ENCODE measurements at places on chromosomes 11 and 22. TPM values are rescaled to one million over a fixed set of nuclear protein-coding genes. Genes with fewer than 3 reads are reported as not detected.

DENND6B gene
- total RNA-seq, result 1.6 TPM

OR8D4 gene
- not detected for total RNA-seq

CCDC188 gene
- total RNA-seq, result not detected

PPME1 gene
- total RNA-seq, result 45.9 TPM

SERHL2 gene
- 0.86 TPM for total RNA-seq

IRAG1 gene
- 4.6 TPM for total RNA-seq

LMO2 gene
- total RNA-seq, result 13.3 TPM

GRCh38 chr22:35037089-35037488 lies 28.9 kb upstream of the ISX start:
- H3K27me3 ChIP-seq, result no peaks in the 10 kb centered on the region
- no peaks in the 10 kb centered on the region for H3K36me3 ChIP-seq
- DNase-seq, result no peak
- no peaks in the 10 kb centered on the region for H3K4me1 ChIP-seq
- H3K27ac ChIP-seq, result no peak overlapping the region

DNA sequence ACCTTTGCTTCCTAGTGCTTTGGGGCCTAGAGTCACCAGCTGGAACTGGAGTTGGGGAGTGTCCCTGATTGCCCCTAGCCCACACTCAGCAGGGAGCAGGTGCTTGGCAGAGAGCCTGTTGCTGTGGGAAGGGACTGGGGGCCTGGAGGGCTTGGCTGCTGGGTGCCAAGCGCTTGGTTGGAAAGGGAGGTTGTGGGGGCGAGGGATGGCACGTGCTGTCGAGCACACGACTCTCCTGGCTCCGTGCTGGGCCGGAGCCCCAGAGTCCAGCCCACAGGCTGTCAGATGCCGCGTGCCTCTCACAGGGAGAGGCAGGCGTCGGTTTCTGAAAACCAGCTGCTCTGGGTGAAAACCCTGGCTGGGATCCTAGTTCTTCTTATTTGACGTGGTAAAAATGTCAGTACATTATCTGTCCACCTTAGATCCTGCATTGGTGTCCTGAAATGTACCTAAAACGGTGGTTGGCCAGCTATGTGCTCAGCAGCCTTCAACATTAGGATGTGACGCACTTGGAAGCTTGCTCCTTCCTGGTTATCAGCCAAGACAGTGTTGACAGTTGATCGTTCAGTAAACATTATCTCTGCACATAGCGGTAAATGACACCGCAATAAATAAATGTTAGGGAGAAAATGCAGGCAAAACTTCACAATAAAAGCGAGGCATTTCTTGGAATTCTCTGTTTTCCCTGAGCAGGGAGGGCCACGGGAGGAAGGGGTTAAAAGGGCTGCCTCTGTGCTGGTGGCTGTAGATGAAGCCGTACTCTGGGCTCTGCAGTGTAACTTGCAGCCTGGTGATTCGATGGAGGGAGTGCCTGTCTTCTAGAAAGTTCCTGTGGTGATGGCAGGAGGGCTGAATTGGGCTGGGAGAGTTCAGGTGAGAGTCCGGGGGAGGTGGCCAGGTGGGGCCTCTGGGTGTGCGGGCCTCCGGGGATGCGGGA lies 29.2 kb downstream of the GRAMD4 start:
- peaks cover 49% of the 10 kb centered on the region for H3K4me1 ChIP-seq
- DNase-seq, result no peak
- no peaks in the 10 kb centered on the region for H3K27me3 ChIP-seq
- H3K36me3 ChIP-seq, result no peaks in the 10 kb centered on the region
- H3K4me3 ChIP-seq, result peak overlapping the region; percentile 38
- peak overlapping the region; percentile 90 for H3K27ac ChIP-seq

DNA sequence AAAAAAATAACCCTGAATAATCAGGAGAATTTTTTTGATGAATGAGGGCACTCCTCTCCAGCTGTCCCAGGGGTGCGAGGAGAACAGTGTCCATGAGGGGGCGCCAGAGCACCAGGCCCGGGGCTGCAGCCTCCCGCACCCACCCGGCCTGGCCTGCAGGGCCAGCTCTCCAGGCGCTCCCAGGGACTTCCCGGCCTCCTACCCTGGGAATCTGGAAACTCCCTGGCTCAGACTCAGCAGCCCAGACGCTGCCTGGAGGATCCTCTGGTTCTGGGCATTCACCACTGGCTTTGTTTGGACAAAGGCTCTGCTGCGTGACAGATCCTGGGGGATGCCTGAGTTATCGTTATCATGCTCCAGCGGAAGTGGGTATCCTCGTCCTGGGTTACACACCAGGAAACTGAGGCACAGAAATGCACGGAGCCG lies 31.0 kb downstream of the MCM5 start:
- no peaks in the 10 kb centered on the region for H3K36me3 ChIP-seq
- H3K4me1 ChIP-seq, result peaks cover 24% of the 10 kb centered on the region
- no peak overlapping the region for H3K4me3 ChIP-seq
- no peaks in the 10 kb centered on the region for H3K27me3 ChIP-seq
- DNase-seq, result peak; percentile 88
- no peak overlapping the region for H3K27ac ChIP-seq

GRCh38 chr11:88101881-88102597 lies 73.2 kb downstream of the RAB38 start:
- no peak overlapping the region for H3K4me3 ChIP-seq
- no peak overlapping the region for H3K27ac ChIP-seq

DNA sequence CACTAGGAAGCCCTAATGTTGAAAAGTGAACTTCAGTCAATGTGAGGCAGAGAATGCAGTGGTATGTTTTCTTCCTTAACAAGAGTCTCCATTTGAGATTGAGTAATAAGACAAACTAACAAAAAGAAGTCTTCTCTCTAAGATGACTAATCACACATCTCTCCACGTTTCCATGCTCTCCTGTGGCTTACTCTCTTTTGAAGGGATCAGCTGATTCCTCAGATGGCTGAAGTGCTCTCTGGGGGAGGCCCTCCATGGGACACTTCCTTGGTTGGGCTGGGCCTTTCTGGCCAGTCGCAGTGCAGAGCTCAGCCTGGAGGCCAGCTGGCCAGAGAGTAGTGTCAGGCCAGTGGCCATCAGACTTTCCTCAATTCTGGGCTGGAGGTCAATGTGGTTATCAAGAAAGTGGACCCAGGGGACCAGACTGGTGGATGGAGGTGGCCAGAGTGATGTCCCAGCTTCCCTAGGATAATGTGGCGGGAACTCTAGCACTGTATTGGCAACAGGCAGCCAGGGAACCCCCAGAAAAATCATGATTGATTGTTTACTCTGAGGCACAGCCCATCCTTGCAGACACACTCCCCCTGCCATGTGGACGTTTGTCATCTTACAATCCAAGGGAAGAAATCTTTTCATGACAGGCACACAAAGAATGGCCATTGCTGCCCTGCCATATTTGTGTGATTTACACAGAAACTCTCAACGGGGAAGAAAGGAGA lies 14.5 kb downstream of the CSRP3 start:
- H3K4me3 ChIP-seq, result no peak overlapping the region
- peaks cover 10% of the 10 kb centered on the region for H3K36me3 ChIP-seq
- DNase-seq, result no peak
- H3K27me3 ChIP-seq, result no peaks in the 10 kb centered on the region
- no peaks in the 10 kb centered on the region for H3K4me1 ChIP-seq

GRCh38 chr11:104823657-104824056 lies 74.6 kb downstream of the CASP12 start:
- no peak overlapping the region for H3K27ac ChIP-seq
- DNase-seq, result no peak
- H3K27me3 ChIP-seq, result no peaks in the 10 kb centered on the region

- no peaks in the 10 kb centered on the region for H3K27me3 ChIP-seq
- H3K4me3 ChIP-seq, result no peak overlapping the region
- no peaks in the 10 kb centered on the region for H3K4me1 ChIP-seq
These were observed 187.0 kb upstream of the ISX start for GRCh38 chr22:34879001-34879400.

DNA sequence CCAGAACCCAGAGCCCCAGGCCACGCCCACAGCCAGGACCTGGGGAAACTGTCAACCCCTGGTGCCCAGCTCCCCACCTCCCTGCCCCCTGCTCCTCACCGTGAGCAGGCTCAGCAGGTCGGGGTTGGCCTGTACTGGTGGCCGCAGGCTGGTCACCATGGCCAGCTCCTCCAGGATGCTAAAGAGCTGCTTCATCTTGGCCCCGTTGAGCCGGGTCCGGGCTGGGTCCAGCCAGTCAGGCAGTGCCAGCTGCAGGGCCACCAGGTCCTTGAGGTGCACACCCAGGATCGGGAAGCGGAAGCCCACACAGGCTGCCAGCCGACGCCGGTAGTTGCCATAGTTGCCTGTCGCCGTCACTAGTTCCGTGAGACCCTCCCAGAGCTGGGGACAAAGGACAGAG lies 7.3 kb downstream of the RASGRP2 start:
- no peak for DNase-seq
- H3K4me1 ChIP-seq, result no peaks in the 10 kb centered on the region
- H3K36me3 ChIP-seq, result peaks cover 11% of the 10 kb centered on the region

DNA sequence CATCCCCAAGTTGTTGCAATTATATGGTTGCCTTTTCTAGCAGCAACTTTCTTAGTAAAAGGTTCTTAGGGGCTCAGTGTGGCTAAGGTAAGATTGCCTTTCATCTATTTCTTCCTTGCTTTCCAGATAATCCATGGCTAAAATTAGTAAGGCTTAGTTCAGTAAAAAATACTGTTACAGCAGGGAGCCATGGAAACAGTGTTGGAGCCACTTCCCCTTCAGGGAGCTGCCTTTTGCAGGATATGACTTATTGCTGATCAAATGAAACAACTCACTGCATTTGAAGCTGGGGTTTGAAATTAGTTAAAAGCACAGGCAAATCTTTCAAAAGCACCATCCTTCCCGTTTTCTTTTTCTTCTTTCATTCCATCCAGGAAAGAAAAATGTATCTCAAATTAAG lies 184.3 kb downstream of the C11orf87 start:
- no peak overlapping the region for H3K4me3 ChIP-seq
- no peak overlapping the region for H3K27ac ChIP-seq

- no peak for DNase-seq
- no peak overlapping the region for H3K4me3 ChIP-seq
- no peaks in the 10 kb centered on the region for H3K36me3 ChIP-seq
- no peak overlapping the region for H3K27ac ChIP-seq
- H3K27me3 ChIP-seq, result no peaks in the 10 kb centered on the region
- H3K4me1 ChIP-seq, result no peaks in the 10 kb centered on the region
These were observed 14.0 kb downstream of the MICALL1 start for GRCh38 chr22:37920126-37920525.

GRCh38 chr22:33984656-33985285 lies 64.5 kb upstream of the LARGE1 start:
- H3K36me3 ChIP-seq, result no peaks in the 10 kb centered on the region
- H3K27me3 ChIP-seq, result no peaks in the 10 kb centered on the region
- no peak overlapping the region for H3K27ac ChIP-seq
- H3K4me3 ChIP-seq, result no peak overlapping the region

DNA sequence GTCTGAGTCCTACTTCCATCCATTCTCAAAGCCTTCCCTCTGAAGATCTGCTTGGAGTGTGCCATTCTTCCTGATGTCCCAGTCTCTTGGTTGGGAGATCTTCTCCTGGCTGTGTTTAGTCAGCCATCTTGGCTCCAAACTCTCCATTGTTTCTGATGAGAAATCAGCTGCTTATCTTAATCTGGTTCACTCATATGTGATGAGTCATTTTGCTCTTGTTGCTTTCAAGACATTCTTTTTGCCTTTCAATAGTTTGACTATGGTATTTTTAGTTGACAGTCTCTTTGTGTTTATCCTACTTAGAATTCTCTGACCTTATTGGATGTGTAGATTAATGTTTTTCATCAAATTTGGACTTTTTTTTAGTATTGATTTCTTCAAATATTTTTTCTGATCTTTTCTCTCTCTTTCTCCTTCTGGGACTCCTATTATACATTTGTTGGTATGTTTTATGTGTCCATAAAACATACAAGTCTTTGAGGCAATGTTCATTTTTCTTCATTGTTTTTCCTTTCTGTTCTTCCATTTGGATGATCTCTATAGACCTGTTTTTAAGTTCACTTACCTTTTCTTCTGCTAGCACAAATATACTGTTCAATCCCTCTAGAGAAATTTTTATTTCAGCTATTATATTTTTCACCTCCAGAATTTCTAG lies 77.2 kb upstream of the CLPB start:
- no peaks in the 10 kb centered on the region for H3K27me3 ChIP-seq
- no peak overlapping the region for H3K4me3 ChIP-seq
- DNase-seq, result no peak
- no peak overlapping the region for H3K27ac ChIP-seq
- no peaks in the 10 kb centered on the region for H3K4me1 ChIP-seq

DNA sequence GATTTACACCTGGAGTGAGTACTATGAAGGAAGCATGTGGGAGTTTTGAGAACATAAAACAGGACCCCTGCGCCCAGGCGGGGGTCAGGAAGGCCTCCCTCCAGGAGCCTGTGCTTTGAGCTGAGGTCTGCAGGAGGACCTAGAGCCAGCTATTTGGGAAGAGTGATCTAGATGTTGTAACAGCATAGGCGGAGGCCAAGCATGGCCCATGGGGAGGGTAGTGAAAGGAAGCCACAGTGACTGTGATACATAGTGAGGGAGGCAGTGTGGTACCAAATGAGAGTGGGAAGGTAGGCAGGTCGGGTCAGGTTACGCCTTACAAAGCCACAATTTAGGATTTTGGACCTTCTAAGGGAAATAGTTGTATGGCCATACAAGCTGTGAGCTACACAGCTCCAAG lies 147.5 kb downstream of the PARVA start:
- H3K36me3 ChIP-seq, result peaks cover 11% of the 10 kb centered on the region
- peak; percentile 65 for DNase-seq
- H3K4me3 ChIP-seq, result no peak overlapping the region
- H3K4me1 ChIP-seq, result no peaks in the 10 kb centered on the region
- no peak overlapping the region for H3K27ac ChIP-seq

All from psoas muscle (tissue), 8 donors.